ENCODE measurements at places on chromosomes 5 and 9.

DNA sequence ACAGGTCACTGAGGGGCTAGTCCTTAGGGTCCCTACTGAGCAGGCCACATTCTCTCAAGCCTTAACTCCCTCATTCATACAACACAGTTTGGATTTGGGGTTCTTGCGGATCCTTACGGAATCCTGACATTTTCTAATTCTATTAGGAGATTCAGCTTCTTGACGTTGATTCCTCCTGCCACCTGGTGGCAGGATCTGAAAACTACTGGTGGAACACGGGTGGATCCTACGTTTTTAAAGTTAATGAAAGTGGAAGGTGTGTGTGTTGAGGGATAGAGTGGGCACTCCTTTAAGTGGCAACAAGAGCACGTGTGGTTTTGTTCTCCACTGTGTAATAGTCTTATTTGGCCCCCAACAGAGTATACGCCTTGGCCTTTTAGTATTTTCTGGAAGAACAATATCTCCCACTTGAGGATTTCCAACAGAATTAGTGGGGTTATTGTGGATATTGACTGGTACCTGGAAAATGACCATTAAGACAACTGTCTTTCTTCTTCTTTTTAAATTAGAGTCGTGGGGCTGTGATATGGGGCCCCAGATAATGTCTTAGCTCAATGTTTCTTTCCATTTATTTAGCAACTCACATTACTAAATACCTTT, 25.2 kb downstream of the SLC28A3 start:
- DNase-seq = peak; percentile 13

DNA sequence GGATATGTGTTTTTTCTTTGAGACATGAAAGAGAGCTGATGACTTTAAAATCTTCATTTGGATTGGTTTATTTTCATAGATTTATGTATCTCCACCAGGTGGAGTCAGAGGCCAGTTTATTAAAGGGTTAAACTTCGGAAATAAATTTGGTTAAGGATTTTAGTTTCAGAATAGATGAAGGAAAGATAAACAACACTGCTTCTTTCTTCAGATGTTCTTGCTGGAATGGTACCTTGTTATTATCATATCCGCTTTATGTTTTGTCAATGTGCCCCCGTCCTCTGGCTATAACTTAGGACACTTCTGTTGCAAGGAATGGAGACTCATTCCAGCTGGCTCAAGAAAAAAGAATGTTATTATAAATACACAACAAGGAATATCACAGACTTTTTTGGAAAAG, 81.2 kb downstream of the ALDH1A1 start:
- no peak for DNase-seq

DNA sequence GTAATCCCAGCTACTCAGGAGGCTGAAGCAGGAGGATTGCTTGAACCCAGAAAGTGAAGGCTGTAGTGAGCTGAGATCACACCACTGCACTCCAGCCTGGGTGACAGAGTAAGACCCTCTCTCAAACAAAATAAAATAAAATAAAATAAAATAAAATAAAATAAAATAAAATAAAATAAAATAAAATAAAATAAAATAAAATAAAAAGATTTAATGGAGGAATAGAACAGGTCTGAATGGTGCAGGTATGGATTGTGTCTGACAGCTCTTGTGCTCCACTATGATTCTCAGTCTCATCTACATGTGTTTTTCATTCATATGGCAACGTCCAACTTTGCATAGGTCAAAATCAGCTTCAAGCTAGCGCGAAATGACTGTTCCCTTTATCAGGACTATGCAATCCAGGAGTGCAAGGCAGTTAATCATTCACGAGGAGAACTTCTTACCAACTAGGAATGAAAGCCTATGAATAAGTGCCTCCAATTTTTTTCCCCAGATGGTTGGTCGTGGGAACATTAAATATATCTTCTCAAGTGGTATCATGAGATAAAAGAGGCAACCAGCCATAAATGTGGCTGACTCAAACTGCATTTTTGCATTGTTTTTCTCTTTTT, 1392.3 kb upstream of the CDH9 start:
- DNase-seq = no peak

DNA sequence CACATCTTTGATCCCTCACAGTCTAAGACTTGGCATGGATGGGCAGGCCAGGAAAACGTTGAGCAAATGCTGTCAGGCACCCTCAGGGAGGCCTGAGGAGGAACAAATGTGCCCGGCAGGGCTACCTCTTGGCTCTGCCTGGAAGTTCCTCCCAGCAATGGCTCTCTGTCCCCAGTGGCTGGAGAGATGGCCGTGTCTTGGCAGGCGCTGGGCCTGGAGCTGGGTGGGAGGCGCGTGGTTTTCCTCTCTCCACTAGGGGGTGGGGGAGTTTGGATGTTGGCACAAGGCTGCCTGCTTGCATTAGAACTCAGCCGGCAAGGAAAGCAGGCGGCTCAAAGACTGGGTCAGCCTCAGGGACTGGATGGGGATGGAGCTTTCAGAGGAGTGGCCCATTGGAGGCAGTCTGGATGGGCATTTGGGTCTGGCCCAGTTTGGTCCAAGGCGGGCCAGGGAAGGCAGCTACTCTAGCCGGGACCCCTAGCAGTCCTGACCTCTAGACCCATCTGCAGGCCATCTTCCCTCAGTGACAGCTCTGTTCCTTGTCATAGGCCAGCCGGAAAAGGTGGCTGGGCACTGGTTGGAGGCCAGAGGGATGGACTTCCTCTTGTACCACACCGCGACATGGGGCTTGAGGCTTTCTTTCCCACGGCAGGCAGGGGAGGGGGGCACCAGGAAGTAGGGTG, 68.2 kb upstream of the STC2 start:
- no peak for DNase-seq

GRCh38 chr5:40240111-40240510, 439.6 kb upstream of the PTGER4 start:
- DNase-seq = no peak

DNA sequence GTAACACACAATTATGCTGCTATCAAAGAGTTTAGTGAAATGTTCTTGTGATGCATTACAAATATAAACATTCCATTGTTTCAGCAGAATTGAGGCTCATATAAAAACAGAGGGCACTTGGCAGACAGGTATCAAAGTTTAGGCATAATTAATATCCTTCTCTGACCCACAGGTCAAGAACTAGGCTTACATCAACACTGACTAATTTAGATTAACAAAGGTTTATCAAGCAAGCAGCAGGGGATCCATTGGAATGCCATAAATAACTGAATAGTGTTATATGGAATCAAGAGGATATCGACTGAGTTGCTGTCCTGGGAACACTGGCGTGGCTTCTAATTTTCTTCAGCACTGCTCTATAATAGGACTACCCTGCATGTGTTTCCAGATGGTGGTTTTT, 414.5 kb upstream of the ARRDC3 start:
- DNase-seq = no peak

GRCh38 chr9:8436786-8437185, 637.2 kb upstream of the DMAC1 start:
- DNase-seq = no peak

DNA sequence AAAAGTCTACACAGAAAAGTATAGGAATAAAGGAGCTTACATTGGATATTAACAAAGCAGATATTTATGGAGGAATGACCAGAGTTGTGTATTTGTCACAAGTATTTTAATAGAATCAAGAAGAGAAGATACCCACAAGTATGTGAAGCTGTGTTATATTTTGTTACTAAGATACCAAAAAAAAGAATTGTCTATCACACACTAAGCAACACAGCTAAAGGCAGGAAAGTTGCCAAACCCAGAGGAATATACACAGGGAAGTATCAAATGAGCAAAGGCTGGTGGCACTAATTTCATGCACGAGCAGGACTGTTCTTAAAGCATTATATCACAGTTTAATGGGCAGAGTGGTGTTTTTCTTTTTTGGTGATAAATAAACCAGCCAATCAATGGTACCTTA, 30.9 kb upstream of the RAI14 start:
- no peak for DNase-seq

- DNase-seq = no peak
Observed at GRCh38 chr9:138022121-138022741, 144.6 kb downstream of the CACNA1B start.

DNA sequence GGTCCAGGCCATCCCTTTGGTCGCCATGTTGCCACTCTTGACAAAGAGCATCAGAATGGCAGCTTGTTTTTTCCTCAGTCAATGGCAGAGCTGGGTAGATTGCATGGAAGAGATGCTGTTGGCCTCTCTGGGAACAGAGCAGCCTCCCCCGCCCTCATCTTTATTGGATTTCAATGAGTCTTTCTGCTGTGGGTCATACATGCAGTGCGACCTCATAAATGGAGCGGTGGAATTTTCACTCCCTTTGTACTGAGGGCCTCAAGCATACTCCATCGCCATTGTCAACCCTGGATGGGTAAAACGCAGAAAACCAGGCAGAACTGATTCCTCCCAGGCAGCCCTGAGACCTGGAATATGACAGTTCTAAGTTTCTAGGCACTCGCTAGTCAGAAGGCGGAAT, 71.8 kb downstream of the ZNF618 start:
- no peak for DNase-seq

DNA sequence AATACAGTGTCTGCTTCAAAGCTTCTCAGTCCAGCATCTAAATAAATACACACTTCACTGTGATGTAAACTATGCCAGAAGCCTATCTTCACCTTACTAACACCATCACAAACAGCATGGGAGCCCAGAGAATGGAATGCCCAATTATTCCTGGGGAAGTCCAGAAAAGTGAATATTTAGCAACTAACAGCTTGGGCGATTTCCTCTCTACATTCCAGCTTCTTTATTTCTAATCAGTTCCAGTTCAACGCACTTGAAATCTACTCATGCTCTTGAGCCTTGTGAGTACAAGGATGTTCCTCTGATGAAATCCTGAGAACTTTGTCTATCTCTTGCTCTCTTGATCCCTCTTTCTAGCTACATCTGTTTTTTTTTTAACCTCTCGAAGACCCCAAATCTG, 100.4 kb upstream of the C9orf72 start:
- DNase-seq = no peak

DNA sequence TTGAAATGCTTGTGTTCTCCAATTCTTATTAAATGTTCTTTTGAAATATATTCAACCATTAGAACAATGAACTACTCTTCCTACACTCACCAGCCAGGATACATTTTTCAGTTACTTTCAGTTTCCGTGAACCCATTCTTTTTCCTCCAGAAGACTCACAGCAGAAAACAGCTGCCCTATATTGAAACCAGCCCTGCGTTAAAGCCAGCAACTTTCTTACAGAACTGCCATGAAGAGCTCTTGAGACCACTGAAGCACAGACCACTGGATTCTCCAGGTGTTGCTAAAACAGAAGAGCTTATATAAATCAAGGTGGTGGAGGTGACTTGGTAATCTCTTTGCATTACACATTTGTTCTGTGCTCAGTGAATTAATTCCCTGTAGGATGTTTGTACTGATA, 365.9 kb upstream of the C9orf72 start:
- no peak for DNase-seq

- no peak for DNase-seq
Observed at GRCh38 chr9:20683351-20684034, 566 bp upstream of the FOCAD start.

GRCh38 chr5:127615916-127616315, 33.0 kb upstream of the CTXN3 start:
- DNase-seq = no peak

- DNase-seq = no peak
Observed at GRCh38 chr5:148988328-148988727, 74.5 kb downstream of the SH3TC2 start.

- no peak for DNase-seq
Observed at GRCh38 chr5:21773456-21773855, 1079.7 kb downstream of the CDH12 start.

DNA sequence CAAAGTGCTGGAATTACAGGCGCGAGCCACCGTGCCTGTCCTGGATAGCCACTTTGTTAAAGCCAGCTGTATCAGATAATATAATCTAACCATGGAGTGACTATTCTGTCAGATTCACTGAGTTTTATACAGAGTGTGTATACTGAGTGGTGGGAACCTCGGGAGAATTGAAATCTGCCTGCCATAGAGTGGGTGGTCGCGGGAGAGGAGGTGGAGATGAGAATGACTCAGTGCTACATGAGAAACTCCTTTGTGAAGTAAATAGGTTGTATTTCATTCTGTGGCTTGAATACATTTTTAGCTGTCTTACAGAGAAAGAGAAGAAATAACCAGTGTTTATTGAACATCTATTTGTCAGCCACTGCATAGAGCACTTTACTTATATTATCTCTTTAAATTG, 26.4 kb downstream of the ATP6V0E1 start:
- DNase-seq = no peak

- no peak for DNase-seq
Observed at GRCh38 chr5:151557951-151558350, 33.2 kb downstream of the FAT2 start.

GRCh38 chr9:99034149-99034548, 70.8 kb upstream of the TGFBR1 start:
- no peak for DNase-seq

- DNase-seq = peak; percentile 88
Observed at GRCh38 chr9:134455934-134456755, 129.9 kb downstream of the RXRA start.

GRCh38 chr9:104748359-104749031, 1.0 kb downstream of the NIPSNAP3A start:
- DNase-seq = no peak

- no peak for DNase-seq
Observed at GRCh38 chr5:173672166-173672565, 55.7 kb upstream of the BOD1 start.

DNA sequence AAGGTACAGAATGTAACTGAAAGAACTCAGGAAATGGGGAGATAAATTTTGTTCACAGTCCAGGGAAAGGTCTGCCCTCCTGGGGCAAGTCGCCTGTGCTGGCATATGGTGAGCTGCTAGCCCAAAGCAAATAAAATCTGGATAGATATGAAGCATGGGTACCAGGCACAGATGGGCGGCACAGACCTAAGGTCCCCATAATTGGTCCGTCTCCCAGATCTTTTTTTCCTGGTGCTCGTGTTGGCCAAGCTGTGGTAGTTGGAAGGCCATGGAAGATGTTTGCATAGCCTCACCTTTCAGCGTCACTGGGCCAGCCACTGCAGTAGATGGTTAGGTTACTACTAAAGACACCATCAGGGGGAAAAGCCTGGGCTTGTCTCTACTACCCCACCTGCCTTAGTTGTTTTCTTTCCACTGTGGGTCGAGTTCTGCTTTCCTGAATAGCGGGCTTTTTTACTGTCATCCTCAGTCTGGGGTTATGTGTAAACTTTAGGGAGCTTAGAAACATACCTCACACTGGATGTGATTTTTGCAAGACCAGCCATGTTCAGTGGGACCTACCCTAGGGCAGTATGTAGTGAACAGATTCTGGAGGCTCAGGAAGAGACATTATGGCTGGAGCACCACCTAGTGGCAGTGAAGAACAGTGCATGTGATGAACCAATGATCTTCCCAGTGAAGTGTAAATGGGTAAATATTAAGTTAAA, 24.2 kb upstream of the GLRX start:
- peak; percentile 50 for DNase-seq

- DNase-seq = no peak
Observed at GRCh38 chr5:76249621-76250020, 153.5 kb upstream of the IQGAP2 start.

- DNase-seq = no peak
Observed at GRCh38 chr5:156367597-156367996, 40.6 kb downstream of the SGCD start.

DNA sequence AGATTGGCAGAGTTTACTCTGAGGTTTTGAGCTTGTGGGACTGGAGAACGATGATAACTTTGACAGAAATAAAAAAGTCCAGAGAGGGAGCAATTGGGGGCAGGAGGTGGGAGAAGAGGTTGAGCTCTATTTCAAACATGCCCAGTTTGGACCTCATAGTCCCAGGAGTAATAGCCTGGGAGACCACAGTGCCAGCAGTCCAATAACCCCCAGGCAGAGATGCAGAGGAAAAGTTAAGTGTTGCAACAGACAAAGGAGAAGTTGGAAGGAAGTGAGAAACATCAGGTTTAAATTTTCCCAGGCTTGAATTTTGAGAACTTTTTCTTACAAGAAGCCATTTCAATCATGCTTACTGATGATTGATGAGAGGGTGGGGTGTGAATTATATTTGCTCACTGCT, 117.0 kb upstream of the GHR start:
- no peak for DNase-seq
